ENCODE measurements at places on chromosomes 11 and 22.

DNA sequence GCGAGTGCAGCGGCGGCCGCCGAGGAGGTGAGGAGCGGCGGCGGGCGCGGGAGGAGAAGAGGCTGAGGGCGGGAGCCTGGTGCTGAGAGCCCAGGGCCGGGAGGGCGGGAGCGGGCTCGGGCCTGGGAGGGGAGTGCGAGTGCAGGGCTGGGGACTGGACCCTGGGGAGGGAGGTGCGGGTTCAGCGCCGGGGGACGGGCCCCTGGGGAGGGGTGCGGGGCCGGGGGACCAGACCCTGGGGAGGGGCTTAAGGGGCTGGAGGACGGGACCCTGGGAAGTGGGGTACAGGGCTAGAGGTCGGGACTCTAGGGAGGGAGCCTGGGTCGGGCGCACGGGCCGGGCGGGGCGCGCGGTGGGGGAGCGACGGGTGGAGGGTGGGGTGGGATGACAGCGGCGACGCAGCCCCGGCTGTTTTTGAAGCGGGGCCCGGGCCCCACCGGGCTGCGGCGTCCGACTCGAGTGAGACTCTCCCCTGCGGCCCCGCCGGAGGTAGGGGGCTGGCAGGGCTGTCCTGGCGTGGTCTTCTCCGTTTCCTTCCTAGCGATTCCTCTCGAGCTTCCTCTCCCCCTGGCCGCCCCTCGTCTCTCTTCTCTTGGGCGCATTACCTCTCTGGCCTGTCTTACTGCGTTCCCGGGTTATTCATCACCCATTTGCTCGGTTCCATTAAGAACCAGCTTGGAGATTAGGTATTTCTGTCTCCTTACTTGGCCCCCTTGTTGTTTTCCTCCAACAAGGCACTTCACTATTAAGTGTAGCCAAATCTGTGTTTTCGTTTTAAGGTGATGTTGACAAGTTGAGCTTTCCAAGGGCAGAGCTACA is 754 bp downstream of the NUP50 start:
- DNase-seq: peak; percentile 31

- DNase-seq: no peak
Observed at GRCh38 chr22:23520863-23521440, 59.1 kb downstream of the IGLL1 start.

DNA sequence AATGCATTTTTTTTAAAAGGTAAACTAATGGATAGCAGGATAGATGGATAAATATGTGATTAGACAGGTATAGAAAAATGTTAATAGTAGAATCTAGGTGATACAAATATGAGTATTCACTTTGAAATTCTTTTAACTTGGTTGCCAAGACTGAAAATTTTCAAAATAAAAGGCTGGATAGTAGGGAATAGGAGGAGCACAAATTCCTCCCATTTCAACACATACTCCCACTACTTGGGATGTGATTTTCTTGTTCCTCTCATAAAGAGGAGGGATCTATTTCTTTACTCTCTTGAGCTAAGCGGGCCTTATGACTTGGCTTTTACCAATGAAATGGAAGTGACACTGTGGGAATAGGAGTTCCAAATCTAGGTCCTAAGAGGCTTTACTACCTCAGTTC is 35.9 kb downstream of the PIK3C2A start:
- no peak for DNase-seq

GRCh38 chr11:36622431-36623136 is 24.5 kb upstream of the RAG2 start:
- peak; percentile 18 for DNase-seq

DNA sequence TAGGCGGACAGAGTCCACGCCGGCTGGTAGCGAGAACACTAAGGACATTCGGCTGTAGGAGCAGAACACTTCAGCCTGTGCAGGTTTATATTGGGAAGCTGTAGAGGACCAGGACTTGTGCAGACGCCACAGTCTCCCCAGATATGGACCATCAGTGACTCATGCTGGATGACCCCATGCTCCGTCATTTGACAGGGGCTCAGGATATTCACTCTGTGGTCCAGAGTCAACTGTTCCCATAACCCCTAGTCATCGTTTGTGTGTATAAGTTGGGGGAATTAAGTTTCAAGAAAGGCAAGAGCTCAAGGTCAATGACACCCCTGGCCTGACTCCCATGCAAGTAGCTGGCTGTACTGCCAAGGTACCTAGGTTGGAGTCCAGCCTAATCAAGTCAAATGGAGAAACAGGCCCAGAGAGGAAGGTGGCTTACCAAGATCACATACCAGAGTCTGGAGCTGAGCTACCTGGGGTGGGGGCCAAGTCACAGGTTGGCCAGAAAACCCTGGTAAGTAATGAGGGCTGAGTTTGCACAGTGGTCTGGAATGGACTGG is 17.2 kb downstream of the P2RY2 start:
- DNase-seq: no peak

DNA sequence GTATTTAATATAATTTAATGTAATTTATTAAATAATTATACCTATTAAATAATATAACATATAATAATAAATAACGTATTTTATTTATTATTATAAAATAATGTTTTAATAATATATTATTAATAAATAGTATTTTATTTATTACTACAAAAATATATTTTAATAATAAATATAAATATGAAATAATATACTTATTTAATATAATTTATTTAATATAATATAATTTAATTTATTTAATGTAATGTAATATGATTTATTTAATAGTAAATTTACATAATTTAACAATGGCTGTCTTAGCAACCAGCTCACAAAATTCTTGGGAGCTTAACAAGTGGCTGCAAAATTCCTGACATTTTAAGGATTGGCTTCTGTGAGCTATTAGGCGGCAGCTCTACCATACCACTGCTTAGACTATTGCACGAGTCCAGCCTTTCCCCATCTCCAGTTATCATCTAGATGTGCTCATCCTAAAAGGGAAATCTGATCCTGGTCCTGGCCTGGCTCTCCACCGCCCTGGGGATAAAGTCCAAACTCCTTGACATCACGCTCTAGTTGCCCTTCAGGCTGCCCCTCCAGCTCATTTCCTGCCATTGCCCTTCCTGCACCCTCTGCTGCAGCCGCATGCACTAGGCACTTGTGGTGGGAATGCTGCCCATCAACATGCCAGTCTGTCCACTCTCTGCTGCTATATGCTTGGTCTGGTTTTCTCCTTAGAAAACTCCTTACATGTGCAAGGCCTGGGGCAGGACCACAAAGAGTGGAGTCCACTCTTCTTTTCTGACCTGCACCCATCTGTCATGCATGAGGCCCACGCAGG is 9.8 kb downstream of the MMP20 start:
- DNase-seq: no peak

DNA sequence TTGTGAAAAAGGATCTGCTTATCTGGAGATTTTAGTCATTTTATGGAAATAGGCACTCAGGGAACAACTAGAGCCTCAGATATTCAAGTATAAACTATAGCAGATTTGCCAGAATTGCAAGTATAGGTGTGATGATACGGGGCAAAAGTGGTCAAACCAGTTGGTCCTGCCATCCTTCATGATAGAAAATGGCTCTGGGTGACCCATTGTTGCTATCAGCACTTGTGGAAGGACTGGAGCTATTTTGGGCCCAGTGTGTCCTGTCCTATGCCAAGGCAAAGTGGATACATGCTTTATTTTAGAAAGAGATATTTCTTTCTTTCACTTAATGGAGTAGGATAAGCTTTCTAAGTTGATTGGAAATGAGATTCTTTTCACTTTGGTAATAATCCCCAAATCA is 85.2 kb downstream of the PPP6R3 start:
- no peak for DNase-seq

GRCh38 chr11:65206901-65207300 is 25.2 kb downstream of the CAPN1 start:
- DNase-seq: no peak

- DNase-seq: no peak
Observed at GRCh38 chr11:83471831-83472727, 185.9 kb upstream of the CCDC90B start.

- no peak for DNase-seq
Observed at GRCh38 chr11:60305906-60306619, 21.0 kb upstream of the MS4A6E start.

DNA sequence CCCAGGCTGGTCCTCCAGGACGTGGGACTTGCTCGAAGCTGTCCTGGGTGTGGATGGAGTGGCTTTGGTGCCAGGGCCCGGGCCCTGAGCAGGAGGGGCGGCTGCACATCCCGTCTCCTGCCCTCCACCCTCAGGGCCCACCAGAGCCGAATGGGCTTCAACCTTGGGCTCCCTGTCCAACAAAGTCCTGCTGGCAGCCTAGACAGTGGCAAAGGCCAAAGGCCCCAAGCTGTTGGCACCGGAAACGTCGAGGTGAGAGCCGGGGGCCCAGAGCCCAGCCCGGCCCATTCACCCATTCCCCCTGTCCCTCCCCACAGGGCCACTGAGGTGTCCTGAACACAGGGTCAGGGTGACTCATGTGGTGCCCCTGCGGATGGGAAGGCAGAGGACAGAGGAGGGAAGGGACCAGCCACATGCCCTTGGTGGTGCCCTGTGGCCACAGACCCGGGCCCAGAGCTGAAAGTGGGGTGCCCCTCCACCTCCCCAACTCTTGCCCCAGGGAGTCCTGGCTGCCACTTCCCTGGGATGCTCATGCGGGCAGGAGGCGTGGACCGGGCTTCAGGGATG is 9.1 kb downstream of the TSPAN32 start:
- DNase-seq: no peak

DNA sequence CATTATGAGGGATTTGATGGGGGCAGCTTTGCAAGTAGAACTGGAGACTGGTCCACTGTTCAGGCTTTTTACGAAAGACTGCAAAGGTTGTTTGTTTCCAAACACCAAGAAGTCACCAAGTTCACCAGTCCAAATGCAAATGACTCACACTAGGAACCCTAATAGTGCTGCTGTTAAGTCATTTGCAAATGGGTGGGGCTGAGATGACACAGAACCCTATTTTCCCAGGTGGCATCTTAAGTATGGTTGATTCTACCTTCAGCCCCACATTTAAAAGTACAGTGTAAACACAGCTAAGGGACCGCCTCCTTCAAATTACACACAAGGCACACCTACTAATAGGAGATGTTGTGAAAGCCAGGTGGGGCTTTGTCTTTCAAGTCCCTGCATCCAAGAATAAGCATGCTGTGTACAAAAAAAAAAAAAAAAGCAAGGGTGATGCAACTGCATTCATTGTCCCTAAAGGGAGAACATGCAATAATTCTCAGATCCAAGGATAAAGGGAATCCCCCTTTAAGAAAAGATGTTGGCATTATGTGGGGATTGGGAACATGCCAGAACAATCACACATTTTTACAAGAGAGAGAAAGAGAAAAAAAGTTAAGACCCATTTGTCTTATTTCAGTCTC is 27.3 kb downstream of the BDNF start:
- no peak for DNase-seq

DNA sequence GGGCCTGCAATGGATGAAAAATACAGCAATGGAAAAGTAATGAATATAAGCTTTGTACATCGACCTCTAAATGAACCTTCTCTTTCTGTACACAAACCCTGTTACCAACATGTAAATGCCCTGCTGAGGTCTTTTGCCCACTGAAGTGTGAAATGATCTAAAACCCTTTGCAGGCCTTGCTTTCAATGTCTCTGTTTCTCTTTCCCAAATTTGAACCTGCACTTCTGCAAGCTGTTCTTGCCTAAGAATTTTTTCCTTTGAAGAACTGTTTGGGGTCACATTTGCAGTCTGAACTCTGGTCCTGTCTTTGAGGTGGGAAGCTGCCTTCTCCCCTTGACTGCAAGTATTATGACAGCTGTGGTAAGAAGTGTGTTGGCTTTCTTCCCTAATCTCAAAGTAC is 1237.1 kb downstream of the FAM181B start:
- no peak for DNase-seq

GRCh38 chr11:96162816-96163499 is 180.0 kb downstream of the MAML2 start:
- no peak for DNase-seq

- DNase-seq: no peak
Observed at GRCh38 chr22:39470451-39471291, 13.9 kb downstream of the MGAT3 start.

DNA sequence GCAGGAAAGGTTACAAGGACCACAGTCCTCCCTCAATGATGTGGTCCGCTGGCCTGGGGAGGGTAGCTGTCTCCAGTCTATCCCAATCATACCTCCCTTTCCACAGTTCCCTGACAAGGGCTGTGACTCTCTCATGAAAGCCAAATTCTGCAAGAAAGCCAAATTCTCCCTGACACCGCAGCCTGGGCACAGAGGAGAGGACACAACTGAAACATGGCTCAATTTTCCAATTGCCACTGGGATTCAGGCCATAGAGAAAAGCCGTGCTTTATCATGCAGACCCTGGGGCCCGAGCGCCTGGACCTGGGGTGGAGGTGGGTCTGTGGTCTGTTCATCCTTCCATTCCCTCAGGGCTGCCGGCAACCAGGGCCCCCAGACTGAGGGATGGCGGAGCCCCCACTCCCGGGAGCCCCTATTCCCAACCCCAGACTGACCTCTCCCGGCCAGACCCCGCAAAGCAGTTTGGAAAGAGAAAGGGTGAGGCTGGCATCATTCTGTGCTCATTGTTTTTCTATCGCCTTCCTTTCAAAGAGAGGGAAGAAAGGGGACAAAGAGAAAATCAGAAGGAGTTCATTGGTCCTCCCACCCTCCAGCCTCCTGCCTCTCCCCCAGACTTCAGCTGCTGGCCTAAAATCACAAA is 239.5 kb downstream of the BUD13 start:
- no peak for DNase-seq

- no peak for DNase-seq
Observed at GRCh38 chr11:7749456-7749855, 43.2 kb upstream of the OVCH2 start.

DNA sequence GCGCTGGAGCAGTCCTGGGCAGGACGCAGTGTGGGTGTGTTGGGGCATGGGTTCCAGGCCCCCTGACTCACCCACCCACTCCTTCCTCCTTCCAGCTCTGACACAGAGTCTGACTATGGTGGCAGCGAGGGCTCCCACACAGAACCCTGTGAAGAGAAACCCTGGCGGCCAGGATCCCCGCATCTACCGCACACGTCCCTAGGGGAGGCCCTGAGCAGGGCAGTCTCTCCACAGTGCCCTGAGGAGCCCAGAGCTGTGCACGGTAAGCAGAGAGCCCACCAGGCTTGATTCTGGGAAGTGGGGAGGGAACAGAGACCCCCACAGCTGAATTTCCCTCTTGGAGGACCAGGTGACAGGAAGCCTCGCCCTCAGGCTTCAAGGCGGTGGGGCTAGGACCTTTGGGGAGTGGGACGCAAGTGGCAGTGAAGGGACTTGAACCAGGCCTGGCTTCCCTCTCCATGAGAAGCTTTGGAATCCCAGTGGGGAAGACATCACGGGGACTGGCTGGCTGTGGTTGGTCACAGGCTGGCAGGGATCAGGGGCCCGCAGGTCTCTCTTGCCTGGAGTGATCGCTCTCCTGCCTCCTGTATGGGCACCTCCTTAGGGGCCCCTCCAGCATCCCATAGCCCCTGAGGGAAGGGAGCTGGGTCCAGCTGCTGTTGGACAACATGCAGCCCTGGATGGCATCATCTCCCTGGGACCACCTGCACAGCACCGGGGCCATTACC is 96.4 kb upstream of the PARVA start:
- no peak for DNase-seq

Measured in CD4-positive, alpha-beta T cell treated with Interleukin-21 for 1 hour (primary cell).